Thymus (tissue), 14 donors: ENCODE measurements at places on chromosomes 5 and 9.

- no peak for DNase-seq
These were observed 46.8 kb downstream of the APTX start for GRCh38 chr9:32954642-32955041.

GRCh38 chr5:138719811-138720210 is 33.4 kb upstream of the CTNNA1 start:
- DNase-seq: no peak

DNA sequence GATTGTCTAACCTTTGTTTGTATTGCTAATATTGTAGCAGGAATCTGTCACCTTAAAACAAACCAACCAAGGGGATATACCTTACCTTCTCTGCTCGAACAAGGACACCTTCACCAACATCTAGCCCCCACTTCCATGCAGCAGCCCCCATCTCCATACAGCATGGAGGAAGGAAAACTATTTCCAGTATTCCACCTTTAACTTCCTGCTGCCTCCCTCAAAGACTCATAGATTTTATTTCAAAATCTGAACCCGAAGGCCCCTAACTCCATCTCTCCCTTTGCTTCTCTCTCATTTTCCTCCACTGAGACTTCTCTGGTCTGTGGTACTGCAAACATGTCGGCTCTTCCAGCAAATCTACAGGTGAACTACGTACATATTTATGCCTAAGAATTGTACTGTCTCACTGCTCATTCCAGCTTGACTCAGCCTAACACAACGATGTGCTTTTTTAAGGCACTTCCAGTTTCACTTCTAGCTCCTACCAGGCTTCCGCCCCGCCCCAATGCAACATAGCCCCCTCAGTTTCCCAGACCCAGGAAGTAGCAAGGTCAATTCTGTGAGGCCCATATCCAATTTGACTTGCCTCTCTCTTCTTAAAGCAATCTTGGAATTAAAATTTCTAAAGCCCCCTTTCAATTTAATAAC is 70.7 kb upstream of the RNF38 start:
- DNase-seq: peak; percentile 64

- no peak for DNase-seq
These were observed 104.8 kb upstream of the CD180 start for GRCh38 chr5:67301285-67301903.

GRCh38 chr5:126446498-126447224 is 23.5 kb downstream of the GRAMD2B start:
- DNase-seq: no peak

DNA sequence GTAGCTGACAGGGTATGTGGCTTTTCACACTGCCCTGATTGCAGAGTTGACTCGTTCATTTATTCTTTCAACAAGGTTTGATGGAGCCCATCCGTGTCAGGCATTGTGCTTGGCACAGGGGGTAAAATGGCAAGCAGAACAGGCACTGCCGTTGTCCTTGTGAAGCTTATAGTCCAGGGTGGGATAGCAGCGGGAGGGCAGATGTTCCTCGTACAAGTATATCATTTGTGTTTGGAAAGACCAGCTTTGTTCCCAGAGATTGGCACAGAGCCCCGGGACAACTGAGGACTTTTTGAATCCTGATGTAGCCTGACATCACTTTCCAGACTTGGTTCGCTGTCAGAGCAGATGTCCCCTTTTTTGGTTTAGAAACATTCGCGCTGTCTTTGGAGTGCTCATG is 50.9 kb downstream of the MVB12B start:
- no peak for DNase-seq
